ENCODE measurements at places on chromosomes 2 and 18.

DNA sequence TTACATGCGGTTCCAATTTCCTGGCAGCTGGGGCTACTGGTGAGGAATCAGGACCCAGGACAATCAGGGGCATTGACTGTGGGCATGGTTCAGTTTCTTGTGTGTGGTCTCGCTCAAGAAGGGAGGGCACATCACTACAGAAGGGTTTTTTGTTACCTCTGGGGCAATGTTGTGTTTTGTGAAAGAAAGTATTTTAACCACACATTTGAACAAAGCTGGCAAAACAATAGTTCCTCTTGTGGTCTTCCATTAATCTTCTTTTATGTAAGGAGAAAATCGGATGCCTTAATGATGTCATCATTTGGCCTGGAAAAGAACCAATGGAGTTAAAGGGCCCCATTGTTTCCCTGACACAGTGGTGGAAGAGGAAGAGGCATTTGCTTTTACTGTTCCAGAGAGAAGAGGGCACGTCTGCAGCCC is 197.4 kb downstream of the SH3BP4 start:
- DNase-seq = no peak

DNA sequence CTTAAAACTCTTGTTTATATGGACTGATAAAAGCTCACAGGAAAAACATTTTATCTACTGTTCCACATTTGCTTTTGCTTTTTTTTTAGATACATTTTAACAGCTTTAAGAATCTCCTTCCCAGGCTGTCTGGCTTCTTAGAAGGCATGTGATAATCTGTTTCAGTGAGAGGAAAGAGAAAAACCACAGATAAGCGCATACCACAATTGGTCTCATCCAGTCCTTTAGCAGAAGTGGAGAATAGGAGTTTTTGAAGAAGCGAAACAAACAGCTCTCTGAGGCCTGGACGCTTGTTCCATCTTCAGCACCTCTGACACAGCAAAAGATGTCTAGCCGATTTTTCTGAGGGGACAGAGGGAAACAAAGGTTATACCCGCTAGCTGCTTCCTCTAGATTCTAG is 37.6 kb downstream of the RMC1 start:
- DNase-seq = no peak

- DNase-seq = no peak
Observed at GRCh38 chr18:10497206-10497749, 28.5 kb upstream of the NAPG start.

GRCh38 chr2:4066217-4066616 is 362.8 kb downstream of the DCDC2C start:
- DNase-seq = no peak

DNA sequence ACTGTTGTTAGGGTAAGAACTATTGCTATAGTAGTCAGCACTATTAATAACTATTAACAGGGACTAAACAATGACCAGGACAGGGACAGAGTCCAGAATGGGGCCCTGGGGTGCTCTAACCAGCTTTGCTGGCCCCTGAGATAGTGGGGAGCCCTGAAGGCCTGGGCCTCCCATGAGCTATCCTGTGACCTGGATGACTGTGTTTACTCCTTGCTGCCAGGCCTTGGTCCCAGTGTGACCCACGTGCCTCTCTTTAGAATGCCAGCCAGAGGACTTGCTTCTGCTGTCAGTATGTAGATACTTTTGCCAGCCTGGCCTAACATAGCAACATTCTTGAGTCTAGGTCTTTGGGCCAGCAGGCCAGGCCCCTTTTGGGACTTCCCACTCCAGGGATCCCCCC is 11.4 kb downstream of the CDK5R2 start:
- DNase-seq = no peak

DNA sequence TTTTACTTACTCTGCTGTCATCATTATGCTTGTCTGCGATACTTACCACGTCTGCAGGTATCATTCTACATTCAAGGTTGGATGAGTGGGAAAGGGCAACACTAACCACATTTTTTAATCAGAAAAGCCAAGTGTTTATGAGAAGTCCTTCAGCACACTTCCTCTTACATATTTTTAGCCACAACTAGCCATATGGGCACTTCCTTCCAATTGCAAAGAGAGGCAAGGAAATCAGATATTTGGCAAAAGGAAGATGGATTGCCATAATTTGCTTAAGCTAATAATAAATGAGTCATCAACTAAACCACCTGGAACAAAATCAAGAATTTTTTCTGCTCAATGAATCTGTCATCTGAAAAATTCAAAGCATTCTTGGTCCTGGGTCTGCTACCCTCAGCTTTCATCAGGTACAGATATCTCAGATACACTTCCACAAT is 16.7 kb upstream of the MRO start:
- DNase-seq = no peak

DNA sequence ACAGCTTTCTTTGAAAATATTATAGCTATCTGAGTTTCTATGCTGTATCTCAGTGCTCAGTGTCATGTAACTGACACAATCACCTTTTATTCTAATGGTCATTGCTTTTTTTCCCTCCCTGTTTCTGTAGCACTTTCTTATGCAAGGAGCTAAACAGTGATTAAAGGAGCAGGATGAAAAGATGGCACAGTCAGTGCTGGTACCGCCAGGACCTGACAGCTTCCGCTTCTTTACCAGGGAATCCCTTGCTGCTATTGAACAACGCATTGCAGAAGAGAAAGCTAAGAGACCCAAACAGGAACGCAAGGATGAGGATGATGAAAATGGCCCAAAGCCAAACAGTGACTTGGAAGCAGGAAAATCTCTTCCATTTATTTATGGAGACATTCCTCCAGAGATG is 56.4 kb downstream of the SCN2A start:
- DNase-seq = no peak

GRCh38 chr2:120510751-120511395 is 164.9 kb downstream of the INHBB start:
- DNase-seq = no peak

- no peak for DNase-seq
Observed at GRCh38 chr2:65562890-65563289, 130.5 kb upstream of the SPRED2 start.

- no peak for DNase-seq
Observed at GRCh38 chr2:231497651-231498050, 32.6 kb downstream of the NMUR1 start.

- no peak for DNase-seq
Observed at GRCh38 chr2:147100406-147101035, 744.3 kb upstream of the ACVR2A start.

DNA sequence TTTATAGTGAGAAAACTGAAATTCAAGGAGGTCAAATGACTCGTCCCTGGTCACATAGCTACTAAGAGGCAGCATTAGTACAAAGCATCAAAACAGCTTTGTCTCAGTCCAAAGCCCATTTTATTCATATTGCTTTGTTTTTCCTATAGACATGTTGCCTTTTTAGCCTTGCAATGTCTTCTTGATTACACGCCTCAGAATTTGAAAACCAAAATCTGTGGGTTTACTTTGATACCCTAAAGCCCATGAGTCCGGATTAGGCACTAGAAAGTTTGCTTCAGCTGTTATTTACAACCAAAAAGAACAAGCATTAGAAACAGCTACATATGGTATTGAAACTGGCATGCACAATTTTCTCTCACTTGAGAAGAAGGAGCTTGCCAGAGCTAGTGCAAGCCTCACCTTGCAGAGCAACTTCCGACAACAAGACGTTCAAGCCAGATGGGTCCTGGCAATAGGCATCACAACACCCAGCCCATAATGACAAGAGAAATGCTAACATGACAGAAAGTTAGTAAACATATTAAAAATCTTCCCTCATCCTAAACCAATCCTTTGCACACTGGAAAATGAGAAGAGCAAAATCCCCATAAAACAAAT is 276.8 kb downstream of the RIT2 start:
- no peak for DNase-seq

- DNase-seq = no peak
Observed at GRCh38 chr18:78682716-78683115, 296.9 kb upstream of the SALL3 start.

GRCh38 chr18:9032519-9032918 is 70.0 kb upstream of the NDUFV2 start:
- DNase-seq = no peak

DNA sequence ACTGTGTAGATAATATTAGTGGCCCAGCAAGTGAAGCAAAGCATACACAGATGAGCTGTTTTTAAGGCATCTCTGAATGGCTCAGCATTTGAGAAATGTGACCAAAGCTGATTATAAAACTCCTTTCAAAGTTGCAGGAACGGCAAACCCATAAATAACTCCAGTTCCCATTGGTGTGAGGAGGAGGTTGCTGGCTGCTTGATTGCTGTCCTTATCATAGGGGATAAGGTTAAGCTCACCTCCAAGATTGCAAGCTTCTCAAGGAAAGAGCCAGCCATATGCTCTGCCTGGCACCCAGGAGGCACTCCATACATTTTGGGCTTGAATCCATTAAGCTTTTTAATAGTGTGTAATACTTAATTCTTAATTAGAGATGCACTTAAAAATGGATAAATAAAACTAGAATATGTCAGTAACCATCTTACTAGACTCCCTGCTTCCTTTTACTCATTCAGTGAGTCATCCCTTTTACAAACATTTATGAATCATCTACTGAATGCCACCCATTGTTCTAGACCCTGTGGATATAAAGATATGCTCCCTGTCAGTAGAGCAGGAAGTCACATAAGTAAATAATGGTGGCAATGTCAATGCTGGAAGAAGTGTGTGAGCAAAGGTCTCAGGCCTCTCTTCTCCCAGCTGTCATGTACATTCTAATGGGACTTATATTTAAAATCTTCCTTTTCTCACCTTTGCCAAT is 99.3 kb downstream of the SPATS2L start:
- no peak for DNase-seq

DNA sequence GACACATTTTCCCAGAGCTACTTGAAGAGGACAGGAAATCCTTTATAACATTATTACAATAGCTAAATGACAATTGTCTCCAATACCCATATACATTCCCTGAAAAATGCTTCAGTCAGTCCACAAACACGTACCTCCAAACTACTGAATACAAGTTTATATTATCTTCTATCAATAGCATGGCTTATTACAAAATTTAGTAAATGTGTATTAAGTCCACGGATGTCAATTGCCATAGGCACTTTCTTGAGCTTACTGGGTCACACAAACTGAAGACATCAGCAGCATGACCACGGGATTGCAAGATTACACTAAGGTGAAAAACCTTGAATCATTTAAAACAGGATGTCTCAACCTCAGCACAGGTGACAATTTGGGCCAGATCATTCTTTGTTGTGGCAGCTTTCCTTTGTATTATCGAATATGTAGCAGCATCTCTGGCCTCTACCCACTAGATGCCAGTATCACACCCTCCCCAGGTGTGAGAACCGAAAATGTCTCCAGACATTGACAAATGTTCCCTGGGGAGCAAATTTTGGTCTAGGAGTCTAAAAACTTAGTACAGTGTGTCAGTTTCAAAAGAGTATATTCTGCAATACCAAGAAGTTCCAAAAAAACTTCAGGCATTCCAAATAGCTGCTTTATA is 1.4 kb downstream of the MBD2 start:
- DNase-seq = no peak

DNA sequence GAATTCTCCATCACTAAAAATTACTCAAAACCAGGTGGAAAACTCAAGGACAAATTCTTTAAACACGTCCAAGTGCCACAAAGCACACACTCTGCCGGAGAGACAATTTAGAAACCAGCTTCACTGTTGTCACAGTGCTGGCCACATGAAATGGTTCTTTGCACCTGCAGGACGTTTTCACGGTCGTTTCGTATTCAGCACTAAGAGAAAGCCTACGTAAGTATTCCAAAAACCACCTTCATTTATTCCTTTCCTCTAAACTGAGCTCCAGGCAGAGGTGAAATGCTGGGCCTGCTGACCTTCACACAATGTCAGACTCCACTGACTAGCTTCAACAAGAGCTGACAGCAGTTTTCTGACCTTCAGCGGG is 680 bp downstream of the ATP5F1A start:
- no peak for DNase-seq

DNA sequence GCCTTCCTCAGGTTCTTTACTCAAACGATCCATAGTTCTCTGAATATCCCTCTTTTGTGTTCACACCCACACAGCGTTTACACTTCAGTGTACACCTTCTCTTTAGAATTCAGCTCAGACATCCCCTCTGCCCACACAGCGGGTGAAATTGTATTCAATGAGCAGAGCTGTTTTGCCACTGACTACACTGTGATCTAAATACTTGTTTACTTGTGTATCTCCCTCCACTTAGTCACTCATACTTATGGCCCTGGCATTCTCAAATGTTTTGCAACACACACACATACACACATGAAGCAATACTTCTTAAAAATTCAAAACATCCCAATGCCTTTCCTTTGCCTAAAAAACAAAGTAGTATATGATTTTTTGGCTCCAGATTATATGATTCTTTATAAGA is 297.1 kb downstream of the TMX3 start:
- DNase-seq = no peak

DNA sequence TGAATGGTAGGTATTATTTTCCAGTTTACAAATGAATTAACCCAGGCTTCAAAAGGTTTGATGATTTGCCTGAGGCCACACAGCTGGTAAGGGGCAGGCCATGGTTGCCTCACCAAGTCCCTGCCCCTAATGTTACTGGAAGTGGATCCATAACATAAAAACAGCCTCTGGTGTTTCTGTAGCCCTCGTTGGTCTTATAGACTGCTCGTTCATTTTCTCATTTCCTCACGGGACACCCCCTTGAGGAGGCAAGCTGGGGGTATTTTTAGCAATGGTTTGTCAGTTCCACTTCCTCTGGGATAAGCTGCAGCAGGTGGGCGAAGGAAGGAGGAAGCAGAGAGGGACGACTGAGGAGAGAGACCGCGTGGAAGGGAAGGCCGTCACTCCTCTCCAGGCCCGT is 32.9 kb upstream of the NDUFV2 start:
- DNase-seq = no peak

GRCh38 chr18:58268849-58269248 is 224.8 kb downstream of the NEDD4L start:
- DNase-seq = no peak

- DNase-seq = peak; percentile 65
Observed at GRCh38 chr2:163345795-163346573, 389.8 kb downstream of the FIGN start.

- DNase-seq = no peak
Observed at GRCh38 chr2:189534854-189535832, 45.4 kb downstream of the SLC40A1 start.

DNA sequence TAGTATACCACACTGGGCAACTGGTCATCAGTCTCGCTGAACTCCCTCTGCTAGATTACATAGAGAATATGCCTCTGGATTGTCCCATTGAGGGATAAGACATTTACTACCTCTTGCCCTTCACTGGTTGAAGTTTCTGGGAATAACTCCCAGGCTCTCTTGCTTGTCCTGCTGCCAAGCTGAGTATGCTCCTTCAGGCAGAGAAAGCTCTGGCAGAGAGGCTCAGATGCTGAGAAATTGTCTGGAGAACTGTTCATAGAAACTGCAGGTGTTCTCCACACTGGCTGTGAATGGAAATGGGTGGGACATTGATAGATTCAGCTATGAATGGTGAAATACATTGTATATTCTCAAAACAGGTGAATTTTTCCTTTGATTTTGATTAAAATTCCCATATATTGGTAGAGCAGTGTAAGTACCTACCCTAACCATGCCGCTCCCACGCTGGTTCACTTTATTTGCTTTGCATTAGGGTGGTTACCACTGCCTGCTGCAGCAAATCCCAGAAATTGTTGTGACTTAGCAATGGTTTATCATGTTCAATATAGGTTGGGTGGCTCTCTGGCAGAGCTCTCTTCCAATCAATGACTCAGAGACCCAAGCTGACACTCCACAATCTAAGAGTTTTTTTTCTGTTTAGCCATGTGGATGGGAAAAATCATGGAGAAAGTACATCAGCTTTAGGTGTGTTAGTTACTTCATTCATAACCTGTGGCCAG is 36.7 kb downstream of the FAM117B start:
- no peak for DNase-seq

Data from neuronal stem cell (in vitro differentiated cells).